ENCODE measurements at places on chromosomes 5 and 9.

DNA sequence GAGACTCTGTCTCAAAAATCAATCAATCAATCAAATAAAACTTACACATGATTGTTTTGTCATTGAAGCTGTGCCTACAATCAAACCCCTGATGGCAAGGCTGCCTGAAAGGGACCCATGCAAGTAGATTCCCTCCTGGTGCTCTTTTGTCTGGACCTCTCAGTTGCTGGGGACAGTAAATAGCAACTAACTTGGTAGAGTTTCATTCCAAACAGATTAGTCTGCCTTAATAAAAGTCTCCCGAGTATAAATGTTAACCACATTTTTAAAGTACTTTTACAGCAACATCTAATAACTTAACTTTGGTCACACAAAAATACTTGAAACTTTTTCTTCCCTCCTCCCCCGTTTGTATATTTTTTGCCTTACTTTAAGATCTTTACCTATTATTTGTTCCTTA lies 105.5 kb downstream of the FEM1C start:
- peak; percentile 77 for DNase-seq

DNA sequence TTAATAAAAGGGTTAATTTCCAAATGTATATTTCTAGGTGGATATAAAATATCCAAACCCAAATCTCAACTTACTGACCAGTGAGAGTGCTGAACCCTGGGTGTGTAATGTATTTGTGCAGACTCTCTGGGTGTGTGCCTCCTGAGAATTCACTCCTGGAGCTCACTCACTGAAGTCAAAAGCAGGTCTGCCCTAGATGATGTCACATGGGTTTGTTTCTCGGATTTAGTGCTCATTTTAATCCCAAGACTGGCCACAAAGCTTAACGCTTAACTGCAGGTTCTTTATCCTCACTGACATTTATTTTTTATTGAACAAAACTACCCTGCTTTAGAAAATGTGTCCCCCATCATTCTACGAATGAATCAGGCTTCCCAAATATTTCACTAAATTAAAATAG lies 179.4 kb downstream of the PPP2R2B start:
- DNase-seq = no peak

- peak; percentile 70 for DNase-seq
Measured at GRCh38 chr5:85049020-85049419, 664.3 kb upstream of the EDIL3 start.

GRCh38 chr5:126460977-126461376 lies 37.8 kb downstream of the GRAMD2B start:
- no peak for DNase-seq

GRCh38 chr9:78424299-78424698 lies 127.4 kb downstream of the PSAT1 start:
- DNase-seq = no peak

- peak; percentile 70 for DNase-seq
Measured at GRCh38 chr9:121698627-121699570, 47.5 kb downstream of the DAB2IP start.

GRCh38 chr5:174617285-174617684 lies 107.1 kb upstream of the MSX2 start:
- DNase-seq = no peak

GRCh38 chr5:35158204-35158603 lies 72.1 kb downstream of the PRLR start:
- DNase-seq = no peak

GRCh38 chr5:22036061-22036460 lies 817.1 kb downstream of the CDH12 start:
- DNase-seq = no peak

DNA sequence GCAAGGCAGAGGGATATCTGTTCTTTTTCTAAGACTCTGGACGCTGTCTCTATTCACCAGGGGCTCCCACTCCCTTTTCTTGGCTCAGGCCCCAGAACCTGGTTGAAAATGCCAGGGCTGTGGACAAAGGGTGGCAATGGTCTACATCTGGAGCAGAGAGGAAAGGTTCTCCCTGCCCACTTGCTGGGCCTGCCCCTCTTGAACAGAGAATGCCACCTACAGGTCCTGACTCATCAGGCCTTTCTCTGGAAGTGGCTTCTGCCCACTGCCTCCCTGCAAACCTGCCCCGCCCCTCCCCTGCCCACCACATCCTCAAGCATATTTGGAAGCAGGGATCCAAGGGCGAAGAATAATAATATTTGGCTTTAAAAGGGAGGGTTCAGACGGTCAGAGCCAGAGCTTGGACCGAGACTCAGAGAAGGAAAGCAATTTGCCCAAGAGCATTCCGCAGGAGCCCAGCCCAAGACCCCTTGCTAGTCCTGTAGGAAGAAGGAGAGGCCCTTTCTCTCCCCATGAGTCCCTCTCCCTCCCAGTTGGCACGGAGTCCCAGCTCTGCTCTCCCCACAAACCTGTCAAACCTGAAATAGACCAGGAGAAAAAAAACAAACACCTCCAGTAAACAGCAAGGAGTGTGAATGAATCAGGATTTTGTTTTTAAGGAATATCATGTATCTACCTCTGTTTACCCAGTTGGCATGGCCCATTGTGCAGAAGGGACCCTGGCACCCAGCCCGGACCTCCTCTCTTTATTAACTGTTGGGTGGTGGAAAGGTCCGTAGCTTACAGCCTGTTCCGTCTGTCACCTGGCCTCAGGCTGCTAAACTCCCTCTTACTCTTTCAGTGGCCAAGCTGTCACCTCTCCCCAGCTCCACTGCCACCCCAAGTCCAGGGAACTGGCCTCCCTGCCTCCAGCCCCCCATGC lies 37.7 kb upstream of the STXBP1 start:
- DNase-seq = peak; percentile 69

DNA sequence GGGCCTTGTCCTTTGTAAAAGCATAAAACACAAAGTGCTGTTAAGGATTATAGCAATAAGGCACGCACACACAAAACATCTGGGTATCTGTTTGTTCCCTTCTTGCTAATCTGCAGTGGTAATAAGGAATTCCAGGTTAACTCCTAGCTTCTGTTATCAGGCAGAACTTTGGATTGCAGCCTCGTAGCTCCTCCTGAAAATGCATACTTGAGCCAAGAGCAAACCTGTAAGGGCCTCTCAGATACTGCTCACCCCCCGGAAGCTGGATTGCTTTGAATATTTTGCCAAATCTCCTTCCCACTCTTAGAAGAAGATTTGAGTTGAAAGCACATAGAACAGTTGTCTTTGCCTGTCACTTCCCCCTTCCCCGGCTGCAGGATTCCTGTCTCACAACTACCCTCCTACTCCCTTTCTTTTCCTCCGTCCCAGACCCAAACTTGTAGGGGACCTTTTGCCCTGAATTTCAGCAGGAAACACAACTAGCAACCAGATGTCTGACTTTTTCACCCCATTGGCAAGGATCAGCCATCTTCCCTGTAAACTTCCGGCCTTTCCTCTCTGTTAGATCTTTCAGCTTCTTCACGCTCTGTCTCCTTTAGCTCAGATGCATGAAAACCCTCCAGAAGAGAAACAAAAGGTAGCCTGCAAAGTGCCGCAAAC lies 28.2 kb upstream of the SMAD5 start:
- DNase-seq = no peak

- no peak for DNase-seq
Measured at GRCh38 chr9:96871176-96871575, 16.9 kb upstream of the ZNF782 start.

- no peak for DNase-seq
Measured at GRCh38 chr5:69042500-69042899, 51.3 kb upstream of the SLC30A5 start.

- DNase-seq = no peak
Measured at GRCh38 chr5:75152860-75153259, 83.8 kb downstream of the ANKRD31 start.

DNA sequence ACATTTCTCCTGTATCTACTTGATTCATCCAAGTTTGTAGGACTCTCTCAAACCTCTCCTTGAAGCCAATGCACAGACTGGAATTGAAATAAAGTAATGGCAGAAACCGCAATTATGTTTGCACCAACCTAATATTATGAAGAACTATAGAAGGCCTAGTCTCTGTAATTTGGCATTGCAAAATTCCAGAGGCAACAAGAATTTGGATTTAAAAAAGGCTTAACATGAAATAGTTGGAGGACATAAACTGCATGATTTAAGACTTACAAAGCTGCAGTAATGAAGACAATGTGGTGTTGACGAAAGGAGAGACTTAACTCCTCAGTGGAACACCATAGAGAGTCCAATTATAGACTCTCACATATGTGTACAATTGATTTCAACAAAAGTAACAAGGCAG lies 117.8 kb upstream of the MINAR2 start:
- DNase-seq = no peak

- no peak for DNase-seq
Measured at GRCh38 chr9:113559834-113560800, 96.6 kb downstream of the RGS3 start.

GRCh38 chr9:90099262-90099963 lies 494.6 kb downstream of the GADD45G start:
- peak; percentile 38 for DNase-seq

DNA sequence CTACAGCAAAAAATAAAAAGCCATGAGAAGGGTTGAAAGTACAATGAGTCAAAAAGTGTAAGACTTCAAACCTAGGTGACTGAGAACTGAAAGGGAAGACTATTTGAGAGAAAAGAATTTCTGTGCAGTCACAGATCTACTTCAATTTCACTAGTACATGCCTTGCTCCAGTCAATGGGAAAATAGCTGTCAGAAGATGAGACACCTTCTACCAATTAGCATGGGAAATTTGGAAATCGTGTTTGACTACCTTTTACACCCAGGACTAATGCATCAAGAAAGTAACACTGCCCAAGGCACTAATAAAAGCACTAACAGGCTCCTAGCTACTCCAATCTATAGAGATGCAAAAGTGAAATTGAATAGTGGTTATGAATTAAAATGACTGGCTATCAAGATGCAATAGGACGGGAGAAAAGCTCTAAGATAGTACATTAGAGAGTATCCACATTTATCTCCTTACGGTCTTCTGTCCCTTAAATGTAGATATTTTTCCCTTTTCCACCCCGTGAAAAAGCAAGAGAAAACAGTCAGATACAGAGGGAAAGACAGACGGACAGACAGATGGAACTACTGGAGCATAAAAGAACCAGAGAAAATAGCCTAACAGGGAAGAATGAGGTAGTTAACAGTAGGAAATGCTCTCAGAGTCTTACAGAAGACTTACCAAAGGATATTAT lies 15.2 kb downstream of the ERP44 start:
- no peak for DNase-seq

DNA sequence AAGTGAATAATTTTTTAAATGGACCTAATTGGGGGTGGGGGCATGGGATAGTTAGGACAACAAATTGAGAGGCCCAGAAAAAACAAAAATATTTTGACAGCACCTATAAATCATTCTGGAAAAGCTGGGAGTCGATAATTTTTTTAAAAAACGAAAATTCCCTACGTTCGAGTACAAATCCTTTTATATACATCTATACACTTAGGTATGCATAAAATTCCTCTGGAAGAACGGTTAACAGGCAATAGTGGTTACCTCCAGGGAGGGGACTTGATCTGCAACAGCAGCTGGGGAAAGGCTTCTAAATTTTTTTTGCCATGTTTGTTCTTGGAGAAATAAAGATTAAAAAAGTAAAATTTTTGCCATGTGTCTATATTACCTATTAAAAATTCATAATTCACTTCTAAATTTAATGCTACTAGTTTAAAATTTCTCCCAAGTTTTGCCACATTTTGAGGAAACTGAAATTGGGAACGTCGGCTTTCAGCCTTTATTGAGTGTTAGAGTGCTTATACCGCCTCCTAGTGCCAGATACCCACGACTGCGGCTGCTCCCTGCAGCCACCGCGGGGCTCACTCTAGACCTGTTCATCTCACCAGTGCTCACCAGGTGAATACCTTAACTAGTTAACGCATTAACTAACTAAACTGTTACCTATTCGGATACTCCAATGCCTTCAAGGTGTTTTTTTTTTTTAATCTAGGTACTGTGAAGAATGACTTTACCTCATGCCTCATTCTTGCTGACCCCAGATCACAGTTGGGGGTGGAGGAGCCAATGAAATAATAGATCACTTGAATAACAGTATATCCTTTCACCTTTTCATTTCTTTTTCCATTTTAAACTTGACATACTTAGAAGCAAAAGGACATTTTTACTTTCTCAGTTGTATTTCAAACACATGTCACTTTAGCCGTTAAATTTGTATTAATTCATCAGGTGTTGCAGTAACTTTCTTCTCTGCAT lies 1.8 kb upstream of the BHMT start:
- no peak for DNase-seq

DNA sequence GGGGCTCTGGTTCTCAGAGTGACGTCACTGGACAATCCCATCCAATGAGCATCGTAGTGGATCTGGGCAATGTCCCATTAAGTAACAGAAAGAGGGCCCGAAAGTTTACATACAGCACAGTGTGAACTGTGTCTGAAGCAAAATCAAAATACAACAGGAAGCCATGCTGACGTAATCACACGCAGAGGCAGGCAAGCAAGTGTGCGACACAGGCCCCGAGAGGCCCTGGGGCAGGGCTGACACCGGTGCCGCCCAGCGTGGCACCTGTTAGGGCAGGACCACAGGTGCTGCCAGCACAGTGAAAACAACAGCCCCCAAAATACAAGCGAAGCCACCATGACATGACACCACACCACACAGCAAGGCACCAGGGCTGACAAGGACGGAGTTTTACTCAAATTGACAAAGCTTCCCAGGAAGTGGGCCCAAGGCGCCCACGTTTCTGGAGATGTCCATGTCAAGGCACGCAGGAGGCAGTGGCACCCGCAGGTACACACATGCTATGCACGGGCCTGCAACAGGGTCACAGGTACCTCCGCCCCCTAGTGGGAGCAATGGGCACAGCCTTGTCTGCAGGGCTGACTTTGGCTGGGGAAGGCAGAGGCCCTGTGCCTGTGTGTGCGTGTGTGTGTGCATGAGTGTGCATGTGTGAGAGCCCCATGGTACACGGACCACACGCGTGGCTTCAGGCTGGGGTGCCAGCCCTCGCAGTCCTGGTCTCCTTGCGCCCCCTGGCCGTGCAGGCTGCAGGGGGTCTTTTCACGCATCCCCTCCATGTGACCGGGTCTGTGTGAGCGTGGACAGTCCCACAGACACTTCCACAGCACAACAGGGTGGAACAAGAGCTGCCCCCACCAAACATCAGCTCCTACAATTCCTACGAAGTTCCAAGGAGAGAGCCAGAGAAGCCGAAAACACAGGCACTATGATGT lies 19.6 kb downstream of the QSOX2 start:
- DNase-seq = peak; percentile 39

DNA sequence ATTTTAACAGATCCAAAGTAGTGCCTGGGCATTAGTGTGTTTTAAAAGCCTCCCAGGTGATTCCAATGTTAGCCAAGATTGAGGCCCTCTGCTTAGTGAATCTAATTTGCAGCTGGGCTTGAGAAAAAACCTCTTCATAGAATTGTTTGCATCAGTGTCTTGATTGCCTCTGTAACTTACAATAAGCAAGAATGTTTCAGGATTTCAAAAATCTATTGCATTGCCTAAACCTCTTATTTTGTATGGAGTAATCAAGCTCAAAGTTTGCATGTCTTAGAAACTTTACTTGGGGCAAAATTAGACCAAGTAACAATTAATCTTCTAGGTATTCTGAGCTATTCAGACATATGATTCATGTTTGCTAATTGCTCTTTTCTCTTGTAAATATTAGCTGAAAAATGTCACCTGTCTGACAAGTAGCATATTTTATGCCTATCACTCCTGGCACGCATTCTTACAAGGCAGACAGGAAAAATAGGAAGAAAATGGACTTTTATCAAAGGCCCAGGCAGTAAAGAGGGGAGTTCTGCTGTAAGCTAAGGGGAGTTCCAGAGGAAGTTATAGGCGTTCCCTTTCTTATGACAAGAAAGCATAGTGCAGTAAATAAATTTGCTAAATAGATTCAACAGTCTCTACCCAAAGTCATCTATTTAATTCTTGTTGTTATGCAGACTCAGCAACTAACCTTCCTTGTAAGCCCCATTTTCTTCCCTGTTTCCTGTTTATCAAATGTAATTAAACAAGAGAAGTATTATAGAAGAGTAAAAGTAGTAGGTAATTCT lies 21.0 kb downstream of the PDCD1LG2 start:
- DNase-seq = no peak
